ENCODE measurements at places on chromosomes 1 and 21.

GRCh38 chr1:63024132-63024531 is 240.2 kb downstream of the ATG4C start:
- DNase-seq = no peak

DNA sequence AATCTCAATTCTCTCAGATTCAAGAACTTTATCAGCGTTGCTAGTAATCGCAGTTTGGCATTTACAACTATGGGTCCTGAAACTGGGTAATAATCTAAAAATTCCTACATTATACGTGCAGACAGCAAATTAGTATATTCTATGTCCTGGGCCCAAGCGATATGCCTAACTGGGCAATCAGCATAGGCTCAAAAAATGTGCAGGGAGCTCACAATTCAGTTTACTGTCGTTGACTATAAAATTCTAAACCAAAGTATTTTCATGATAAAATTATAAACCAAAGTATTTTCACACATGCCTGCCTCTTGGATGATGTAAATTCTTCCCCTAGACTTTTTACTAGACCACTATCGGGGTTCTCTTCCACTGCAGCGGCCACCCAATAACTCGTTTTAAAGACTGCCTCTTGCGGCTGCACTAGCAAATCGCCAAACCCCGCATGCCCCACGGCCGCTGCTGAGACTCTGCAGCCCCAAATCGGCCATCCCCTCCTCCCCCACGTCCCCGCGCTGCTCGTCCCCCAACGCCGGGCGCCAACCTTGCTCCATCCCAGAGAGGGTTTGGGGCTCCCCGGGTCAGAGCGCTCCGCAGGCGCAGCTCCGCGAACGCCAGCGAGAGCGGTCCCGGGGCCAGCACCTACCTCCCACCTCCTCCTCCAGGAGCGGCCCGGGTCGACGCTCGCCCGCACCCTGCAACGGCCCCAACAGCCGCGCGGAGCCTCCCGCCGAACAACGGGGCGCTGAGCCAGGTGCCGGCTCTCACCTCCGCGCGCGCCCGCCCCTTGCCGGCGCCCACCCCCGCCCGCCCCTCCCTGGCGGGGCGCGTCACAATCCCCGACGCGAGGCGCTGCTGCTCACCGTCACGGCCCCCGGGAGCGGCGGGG is 506 bp downstream of the SSX2IP start:
- peak; percentile 68 for DNase-seq

- DNase-seq = no peak
Measured at GRCh38 chr1:83098791-83099190, 900.1 kb downstream of the TTLL7 start.

DNA sequence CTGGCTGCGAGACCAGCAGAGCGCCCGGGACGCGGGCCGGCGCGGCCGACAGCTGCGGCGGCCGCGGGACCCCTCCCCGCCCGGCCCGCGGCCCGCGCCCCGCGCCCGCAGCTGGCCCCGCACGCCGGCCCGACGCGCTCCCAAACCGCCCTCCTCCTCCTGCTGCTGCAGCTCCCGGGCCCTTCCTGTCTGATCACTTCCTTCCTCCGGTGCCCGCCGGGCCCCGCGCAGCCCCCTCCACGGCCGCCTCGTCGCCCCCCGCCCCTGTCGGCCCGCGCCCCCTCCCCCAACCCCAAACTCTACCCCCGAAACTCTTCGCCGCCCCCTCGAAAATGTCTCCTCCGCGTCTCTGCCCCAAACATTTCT is 594 bp downstream of the LUZP1 start:
- no peak for DNase-seq

GRCh38 chr1:241846862-241847539 is 1.0 kb upstream of the EXO1 start:
- DNase-seq = no peak

GRCh38 chr1:43448955-43449707 is 4.6 kb downstream of the HYI start:
- no peak for DNase-seq
